ENCODE measurements at places on chromosomes 4 and X. TPM values are rescaled to one million over a fixed set of nuclear protein-coding genes. Genes with fewer than 3 reads are reported as not detected.

Gene AKAP4
- total RNA-seq: not detected

Gene MMAA
- total RNA-seq: 0.98 TPM

Gene SSX3
- total RNA-seq: not detected

Gene UGT2B15
- not detected for total RNA-seq

Gene PRRG3
- not detected for total RNA-seq

Gene EIF2S3
- total RNA-seq: 115 TPM
